ENCODE measurements at places on chromosomes 1 and 21.

GRCh38 chr1:7372477-7373120 is 398.5 kb upstream of the VAMP3 start:
- H3K27ac ChIP-seq = no peak overlapping the region
- no peaks in the 10 kb centered on the region for H3K36me3 ChIP-seq
- peaks cover 9% of the 10 kb centered on the region for H3K27me3 ChIP-seq
- no peak overlapping the region for H3K4me3 ChIP-seq

DNA sequence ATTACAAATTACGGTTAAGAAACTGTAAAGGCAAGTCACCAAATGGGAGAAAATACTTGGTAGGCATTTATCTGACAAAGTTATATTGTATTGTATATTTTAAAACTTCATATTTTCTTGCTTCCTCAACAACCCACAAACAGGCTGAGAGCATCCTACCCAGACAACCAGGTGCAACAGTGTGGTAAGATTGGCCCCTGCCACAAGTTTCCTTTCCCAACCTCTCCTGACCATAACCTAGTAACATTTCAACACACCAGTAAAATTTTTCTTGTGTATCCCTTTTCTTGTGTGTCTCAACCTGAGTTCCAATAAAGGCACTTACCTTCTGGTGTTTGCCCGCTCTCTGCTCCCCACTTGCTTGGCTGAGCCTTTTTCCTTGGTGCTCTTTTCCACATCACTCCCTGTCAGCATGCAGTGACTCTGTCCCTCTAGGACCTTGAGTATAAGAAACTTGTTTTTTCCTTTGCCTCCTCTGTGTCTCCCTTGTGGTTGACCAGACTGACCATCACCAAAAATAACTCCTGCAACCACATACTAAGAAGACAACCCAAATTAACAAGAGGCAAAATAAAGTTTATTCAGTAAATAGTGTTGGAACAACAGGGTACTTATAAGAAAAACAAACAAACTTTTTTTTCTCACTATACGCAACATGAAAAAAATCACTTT is 40.9 kb downstream of the FCRL3 start:
- H3K36me3 ChIP-seq = no peaks in the 10 kb centered on the region
- H3K4me3 ChIP-seq = no peak overlapping the region
- H3K4me1 ChIP-seq = no peaks in the 10 kb centered on the region
- peaks cover 13% of the 10 kb centered on the region for H3K27me3 ChIP-seq
- ATAC-seq = no peak

DNA sequence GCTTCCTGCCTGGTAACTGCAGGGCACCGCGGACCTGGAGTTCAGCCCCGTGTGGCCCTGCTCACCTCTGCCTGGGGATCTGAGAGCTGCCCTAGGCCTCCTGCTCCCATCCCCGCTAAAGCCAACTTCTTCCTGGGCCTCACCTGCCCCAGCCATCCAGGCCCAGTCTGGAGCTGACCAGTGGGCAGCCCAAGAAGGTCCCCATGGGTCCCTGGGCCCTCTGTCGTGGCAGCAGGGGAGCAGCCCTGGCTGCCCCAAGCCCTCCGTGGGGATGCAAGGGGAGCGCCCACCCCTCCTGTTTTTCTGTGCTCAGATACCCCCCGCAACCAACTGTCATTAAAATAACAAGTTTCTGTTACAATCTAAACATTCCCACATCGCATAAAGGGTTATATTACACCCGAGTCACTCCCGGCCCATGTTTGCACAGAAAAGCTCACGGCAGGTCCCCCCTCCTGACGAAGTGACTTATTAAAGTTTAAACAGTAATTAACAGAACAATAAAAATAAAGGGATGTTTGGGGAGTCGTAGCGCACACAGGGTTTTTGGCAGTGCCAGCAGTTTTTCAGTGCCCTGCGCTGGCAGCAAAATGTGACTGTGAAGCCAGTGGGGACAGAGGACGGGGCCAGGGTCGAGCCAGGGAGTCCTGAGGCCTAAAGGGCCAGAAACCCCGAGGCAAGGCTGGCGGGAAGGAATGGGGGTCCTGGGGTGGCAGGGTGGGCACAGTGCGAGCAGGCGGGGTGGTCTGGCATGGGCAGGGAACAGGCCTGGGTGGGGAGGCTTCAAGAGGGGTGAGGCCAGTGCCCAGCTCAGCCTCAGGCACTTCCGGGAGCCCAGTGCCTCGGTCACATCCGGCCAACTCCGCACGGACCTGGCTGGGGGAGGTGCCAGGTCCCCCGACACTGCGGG is 121.5 kb downstream of the CASZ1 start:
- no peaks in the 10 kb centered on the region for H3K36me3 ChIP-seq
- ATAC-seq = no peak
- H3K4me3 ChIP-seq = no peak overlapping the region
- no peaks in the 10 kb centered on the region for H3K27me3 ChIP-seq
- no peaks in the 10 kb centered on the region for H3K4me1 ChIP-seq

DNA sequence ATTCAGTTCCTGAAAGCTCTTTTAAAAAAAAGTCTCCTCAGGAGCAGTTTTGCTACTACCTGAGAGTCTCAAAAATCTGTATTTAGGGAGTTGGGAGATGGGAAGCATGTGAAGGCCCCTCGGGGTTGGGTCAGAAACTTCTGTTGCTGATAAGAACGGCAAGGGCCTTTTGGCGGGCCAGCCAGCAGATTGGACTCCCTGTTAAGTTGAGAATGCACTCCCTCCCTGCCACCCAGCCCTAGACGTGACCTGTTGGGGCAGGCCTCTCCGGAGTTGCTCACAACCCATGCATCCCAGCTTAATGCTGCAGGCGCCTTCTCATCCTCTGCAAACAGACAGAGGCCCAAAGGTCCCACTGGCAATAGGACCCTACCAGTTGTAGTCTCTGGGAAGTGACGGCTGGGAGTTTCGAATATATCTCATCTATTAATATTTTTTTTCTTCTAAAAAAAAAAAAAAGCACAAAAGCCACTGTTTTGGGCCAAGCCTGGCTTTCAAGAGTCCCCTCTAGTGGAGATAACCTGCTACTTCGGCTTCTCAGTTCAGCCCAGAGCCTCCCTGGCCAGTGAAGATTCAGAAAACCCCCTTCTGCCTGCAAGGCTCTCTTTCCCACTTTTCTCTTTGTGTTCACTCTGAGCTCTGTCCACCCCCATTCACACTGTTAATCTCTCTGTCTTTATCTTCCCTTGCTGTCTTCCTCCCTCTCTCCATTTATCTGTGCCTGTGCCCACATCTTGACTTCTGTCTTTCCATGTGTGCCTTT is 5.3 kb downstream of the PLXNA2 start:
- H3K27me3 ChIP-seq = peaks cover 42% of the 10 kb centered on the region
- H3K4me3 ChIP-seq = no peak overlapping the region
- no peaks in the 10 kb centered on the region for H3K36me3 ChIP-seq
- peaks cover 5% of the 10 kb centered on the region for H3K4me1 ChIP-seq
- no peak overlapping the region for H3K27ac ChIP-seq
- ATAC-seq = no peak

DNA sequence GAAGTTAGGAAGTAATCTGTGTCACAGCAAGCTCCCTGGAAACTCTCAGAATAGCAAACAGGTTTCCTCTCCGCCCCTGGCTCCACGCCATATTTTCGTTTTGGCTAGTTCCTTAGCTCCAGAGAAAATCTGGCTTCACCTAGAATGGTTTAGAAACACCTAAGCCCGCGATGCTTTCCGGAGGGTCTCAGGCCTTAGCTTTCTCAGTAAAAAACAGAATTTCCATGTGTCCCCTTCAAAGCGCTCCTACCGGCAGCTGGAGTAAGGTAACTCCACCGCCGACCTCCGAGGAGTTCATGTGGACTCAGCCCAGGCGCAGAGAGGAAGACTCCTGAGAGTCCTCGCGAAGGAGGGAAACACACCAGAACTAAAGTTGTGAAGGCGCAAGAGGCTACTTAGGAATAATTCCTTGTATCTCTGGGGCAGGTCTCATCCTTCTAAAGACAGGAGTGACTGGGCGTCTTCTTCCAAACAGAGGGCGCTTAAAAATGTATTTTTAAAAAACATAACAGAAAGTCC is 406 bp downstream of the KIAA0040 start:
- peaks cover 45% of the 10 kb centered on the region for H3K36me3 ChIP-seq
- peaks cover 32% of the 10 kb centered on the region for H3K4me1 ChIP-seq
- no peaks in the 10 kb centered on the region for H3K27me3 ChIP-seq
- peak overlapping the region; percentile 78 for H3K4me3 ChIP-seq
- H3K27ac ChIP-seq = peak overlapping the region; percentile 70

DNA sequence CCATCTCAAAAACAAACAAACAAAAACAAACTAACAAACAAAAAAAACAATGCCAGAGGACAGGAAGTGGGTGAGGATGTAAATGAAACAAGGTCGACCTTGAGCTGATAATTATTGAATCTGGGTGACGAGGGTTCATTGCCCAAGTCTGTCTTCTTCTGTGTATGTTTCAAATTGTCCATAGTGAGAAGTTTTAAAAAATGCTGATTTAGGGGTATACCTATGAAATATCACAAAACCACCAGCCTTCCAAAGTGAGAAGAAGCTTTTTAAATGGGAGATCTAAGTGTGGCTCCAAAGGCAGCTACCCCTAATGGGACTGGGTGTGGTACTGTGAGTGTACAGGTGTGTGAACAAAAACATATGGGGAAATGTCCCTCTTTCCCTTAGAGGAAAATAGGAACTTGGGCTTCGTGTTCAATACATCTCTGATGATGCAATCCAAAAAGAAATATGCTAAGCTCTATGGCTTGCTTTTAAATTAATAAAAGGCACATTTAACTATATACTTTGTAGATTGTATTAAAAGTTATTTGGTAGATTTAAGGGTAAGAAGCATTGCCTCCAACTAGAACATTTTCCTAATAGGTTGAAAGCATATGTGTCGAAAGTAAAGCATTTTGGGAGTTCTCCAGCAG is 33.1 kb upstream of the VPS26C start:
- no peak overlapping the region for H3K27ac ChIP-seq
- H3K4me3 ChIP-seq = no peak overlapping the region
- H3K4me1 ChIP-seq = no peaks in the 10 kb centered on the region
- no peak for ATAC-seq
- H3K36me3 ChIP-seq = no peaks in the 10 kb centered on the region

DNA sequence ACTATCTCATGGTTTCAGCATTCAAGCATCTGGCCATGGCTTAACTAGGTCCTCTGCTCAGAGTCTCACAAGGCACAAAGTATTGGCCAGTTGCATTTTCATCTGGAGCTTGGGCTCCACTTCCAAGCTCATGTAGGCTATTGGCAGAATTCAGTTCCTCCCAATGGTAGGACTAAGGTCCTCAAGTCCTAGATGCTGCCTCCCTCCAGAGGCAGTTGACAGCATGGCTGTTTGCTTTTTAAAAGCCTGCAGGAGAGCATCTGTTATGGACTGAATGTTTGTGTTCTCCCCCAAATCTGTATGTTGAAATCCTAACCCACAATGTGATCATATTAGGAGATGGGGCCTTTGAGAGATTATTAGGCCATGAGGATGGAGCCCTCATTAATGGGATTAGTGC is 38.0 kb upstream of the HLX start:
- H3K36me3 ChIP-seq = no peaks in the 10 kb centered on the region
- ATAC-seq = no peak
- no peak overlapping the region for H3K27ac ChIP-seq
- H3K4me3 ChIP-seq = no peak overlapping the region
- peaks cover 10% of the 10 kb centered on the region for H3K27me3 ChIP-seq

DNA sequence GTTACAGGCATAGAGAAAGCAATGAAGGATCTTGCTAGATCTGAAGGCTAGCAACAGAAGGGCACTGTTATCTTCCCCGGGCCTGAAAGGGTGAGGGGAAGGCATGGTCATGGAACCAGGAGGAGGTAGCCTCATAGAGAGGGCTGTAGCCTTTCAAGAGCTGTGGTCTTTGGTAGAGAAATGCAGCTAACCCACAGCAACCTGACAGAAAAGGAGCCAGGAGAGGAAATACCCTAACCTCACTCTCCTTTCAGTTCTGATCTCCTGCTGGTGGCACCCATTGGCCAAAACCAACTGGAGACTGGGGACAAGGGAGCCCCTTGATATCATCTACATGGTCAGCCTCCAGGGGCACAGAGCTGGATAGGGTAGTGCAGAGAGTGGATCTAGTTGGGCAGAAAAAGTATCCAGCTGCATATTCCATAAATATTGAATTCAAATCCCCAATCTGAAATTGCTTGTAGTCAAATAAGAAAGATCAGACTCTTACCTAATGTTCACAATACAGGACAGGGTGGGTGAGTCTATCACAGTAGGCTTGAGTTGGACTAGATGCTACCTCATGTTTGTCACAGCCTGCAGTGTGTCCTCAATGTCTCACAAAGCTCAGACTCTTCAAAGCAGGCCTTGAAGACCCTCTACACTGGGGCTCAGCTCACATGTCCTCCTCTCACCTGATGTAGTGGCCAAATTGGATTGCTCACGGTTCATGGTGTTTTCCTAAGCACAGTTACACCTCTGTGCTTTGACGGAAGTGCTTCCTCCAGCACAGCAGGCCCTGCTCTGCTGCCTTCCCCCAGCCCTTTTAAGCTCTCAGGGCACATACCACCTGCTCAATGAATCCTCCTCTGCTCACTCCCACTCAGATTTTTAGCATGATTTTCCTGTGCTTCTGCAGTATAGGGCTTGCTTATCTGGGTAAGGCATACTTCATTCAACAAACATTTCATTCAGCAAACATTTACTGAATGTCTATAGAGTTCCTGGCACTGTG is 74.1 kb upstream of the JUN start:
- H3K36me3 ChIP-seq = no peaks in the 10 kb centered on the region
- H3K27me3 ChIP-seq = no peaks in the 10 kb centered on the region
- peak overlapping the region; percentile 40 for H3K27ac ChIP-seq
- peaks cover 14% of the 10 kb centered on the region for H3K4me1 ChIP-seq
- H3K4me3 ChIP-seq = peak overlapping the region; percentile 14

- no peaks in the 10 kb centered on the region for H3K27me3 ChIP-seq
- peak overlapping the region; percentile 91 for H3K27ac ChIP-seq
- H3K36me3 ChIP-seq = peaks cover 91% of the 10 kb centered on the region
- ATAC-seq = peak; percentile 69
- peak overlapping the region; percentile 57 for H3K4me3 ChIP-seq
Measured at GRCh38 chr1:33005117-33005837, 31.4 kb downstream of the AK2 start.

DNA sequence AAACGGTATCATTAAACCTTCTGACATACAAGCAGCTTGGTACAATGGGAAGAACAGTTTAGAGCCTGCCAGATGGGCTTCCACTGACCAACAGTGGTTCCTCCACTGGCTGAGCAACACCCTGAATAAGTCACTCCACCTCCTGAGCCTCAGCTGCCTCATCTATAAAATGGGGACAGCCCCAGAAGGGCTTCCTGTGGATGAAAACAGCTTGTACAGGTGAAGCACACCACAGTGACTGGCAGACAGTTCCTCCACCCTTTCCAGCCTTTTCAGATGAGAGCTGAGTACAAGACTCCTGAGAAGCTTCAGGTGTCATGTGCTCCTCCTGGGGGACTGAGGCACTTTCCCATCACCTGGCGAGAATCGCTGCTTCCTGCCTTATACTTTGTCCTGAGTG is 2.1 kb downstream of the CAPZB start:
- peak overlapping the region; percentile 97 for H3K4me3 ChIP-seq
- no peaks in the 10 kb centered on the region for H3K27me3 ChIP-seq
- H3K27ac ChIP-seq = peak overlapping the region; percentile 97
- peak; percentile 63 for ATAC-seq
- H3K4me1 ChIP-seq = peaks cover 63% of the 10 kb centered on the region

- no peak overlapping the region for H3K4me3 ChIP-seq
- no peaks in the 10 kb centered on the region for H3K27me3 ChIP-seq
Measured at GRCh38 chr21:34120867-34121266, 47.5 kb downstream of the MRPS6 start.

GRCh38 chr1:213417225-213417820 is 366.3 kb downstream of the RPS6KC1 start:
- no peak overlapping the region for H3K27ac ChIP-seq
- no peaks in the 10 kb centered on the region for H3K36me3 ChIP-seq
- no peak for ATAC-seq
- peaks cover 4% of the 10 kb centered on the region for H3K27me3 ChIP-seq
- H3K4me1 ChIP-seq = no peaks in the 10 kb centered on the region
- H3K4me3 ChIP-seq = no peak overlapping the region

Measured in activated T-helper 17 cell treated with anti-CD3 and anti-CD28 coated beads, Interleukin-2, amount 50 U/mL, for 72 hours (primary cell).